ENCODE measurements at places on chromosomes 16 and 17.

DNA sequence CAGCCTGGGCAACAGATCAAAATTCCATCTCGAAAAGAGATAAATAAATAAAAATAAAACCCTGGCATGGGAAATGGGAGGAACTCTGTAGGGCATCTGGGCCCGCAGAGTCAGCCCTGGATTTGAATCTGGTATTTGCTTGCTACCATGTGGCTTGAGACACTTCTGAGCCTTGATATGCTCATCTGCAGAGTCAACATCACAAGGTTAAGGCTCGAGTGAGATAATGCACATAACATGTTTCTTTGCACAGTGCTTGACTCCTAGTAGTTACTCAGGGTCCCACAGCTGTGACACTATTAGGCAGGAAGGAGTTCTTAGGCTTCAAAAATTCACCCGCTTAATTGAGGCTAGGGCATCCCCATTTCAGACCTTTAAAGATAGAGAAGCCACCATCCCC lies 21.3 kb downstream of the CDK5RAP3 start:
- no peak for DNase-seq

DNA sequence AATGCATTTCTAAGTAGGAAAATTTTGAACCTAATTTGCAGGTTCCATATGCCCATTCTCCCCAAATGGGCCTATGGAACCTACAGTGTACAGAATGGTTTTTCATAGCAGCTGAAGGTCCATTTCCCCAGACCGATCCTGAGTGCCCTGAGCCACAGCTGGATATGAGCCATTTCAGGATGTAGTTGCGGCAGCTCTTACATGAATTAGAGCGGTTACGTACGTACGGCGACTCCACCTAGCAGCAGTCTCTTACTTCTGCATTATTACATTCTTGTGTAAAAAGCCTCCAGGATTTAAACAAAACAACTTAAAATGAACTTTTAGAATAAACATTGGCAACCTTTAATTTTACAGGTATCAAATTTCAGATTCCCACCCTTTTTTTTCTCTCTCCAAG lies 225.3 kb downstream of the SNX29 start:
- DNase-seq: no peak

GRCh38 chr17:299546-299945 lies 53.1 kb downstream of the RPH3AL start:
- no peak for DNase-seq

DNA sequence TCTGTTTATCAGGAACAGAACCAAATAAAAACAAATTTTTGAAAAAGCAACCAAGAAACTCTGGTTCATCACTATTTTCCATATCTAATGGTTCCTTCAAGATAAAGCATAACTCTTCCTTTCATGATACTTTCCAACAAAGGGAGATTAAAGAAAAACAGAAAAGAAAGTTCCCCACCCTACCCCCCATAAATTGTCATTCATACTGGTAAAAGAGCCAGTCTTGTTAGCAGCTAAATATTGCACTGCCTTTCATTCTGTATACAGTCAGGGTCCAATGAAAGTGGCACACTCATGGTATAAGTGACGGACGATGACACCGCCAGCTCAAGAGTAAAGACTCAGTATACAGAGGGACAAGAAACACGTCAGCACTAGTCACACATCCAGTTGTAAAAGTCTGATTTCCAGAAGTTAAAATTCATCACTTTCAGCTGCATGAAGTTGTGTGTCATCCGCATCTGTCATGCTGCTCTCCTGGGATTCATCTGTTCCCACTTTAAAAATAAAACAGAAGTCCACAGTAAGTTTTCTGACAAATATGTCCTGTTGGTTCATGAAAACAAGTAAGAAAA lies 68.5 kb downstream of the CDC27 start:
- no peak for DNase-seq

- DNase-seq: peak; percentile 62
These were observed 1.4 kb upstream of the NBR1 start for GRCh38 chr17:43169561-43170139.

GRCh38 chr16:48511071-48511540 lies 98.9 kb downstream of the N4BP1 start:
- DNase-seq: peak; percentile 77

- no peak for DNase-seq
These were observed 89.9 kb upstream of the NACA2 start for GRCh38 chr17:61680921-61681320.

- no peak for DNase-seq
These were observed 11.7 kb upstream of the TCF25 start for GRCh38 chr16:89861648-89862047.

DNA sequence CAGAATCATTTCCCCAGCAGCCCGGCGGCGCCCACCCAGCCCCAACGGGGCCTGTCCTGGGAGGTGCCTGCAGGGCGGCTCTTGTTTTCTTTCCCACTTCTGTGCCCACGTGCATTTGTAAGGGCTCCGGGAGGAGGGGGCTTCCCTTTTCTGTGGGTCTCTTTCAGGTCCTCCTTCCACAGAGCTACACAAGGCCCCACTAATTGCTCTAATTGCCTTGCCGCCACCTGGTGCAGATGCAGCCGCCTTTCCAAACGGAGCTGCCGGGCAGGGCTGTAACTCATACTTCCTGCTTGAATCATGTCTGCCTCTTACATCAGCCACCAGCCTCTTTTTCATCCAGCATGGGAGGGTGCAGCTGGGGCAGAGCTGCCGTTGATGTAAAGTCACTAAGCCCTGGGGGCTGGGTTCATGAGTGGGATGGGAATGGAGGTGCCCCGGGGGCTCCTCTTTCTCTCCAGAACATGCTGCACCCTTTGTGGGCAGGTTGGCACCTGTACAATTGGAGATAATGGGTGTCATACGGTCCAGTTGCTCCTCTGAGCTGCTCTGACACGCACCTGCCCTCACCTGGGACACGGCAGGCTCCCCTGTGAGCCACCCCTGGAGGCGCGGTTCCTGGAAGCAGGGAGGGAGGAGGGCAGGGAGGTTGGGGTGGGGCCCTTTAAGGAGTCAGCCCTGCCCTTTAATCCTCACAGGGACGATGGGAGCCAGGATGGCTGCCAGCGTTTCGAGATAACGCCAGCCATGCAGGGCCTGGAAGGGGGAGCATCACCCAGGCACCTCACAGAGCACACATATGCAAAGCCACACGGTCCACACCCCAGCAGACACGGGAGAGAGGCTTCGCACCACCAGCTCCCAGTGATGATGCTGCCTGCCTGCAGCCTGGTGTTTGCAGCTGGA lies 41.1 kb upstream of the KLHDC4 start:
- peak; percentile 92 for DNase-seq

DNA sequence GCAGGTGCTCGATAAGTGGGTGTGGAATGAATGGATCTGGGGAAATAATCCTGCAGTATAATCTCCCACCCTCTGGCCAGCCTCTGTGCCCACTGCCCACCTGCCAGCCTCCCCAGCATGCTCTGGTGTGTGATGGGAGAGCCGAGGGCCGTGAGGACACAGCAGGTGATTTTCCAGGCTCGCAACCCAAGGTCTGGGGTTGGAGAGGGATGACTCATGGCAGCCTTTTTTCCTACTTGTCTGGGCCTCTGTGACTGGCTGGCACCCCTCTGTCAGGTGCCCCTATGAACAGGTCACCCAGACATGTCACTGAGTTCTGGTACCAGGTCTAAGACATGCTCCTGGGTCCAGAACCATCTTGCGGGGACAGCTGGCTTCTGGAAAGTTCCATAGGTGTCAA lies 385.7 kb upstream of the TNRC6C start:
- no peak for DNase-seq

DNA sequence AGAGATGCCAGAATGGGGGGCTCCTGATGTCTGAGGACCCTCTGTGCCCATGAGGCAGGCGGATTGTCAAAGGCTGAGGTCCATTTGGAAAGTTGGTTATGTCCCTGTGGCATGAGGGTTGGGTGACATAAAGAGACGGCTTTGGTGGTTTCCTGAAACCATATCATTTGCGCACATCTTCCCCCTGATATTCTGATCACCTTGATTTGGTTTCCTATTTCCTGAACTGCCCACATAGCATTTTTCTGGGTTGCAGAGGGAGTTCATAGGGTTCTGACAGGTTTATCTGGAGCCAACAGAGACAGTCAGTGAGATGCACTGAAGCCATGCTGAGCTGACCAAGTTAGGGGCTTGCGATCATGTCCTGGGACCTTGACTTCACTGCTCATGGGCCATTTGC lies 15.7 kb upstream of the RNF222 start:
- no peak for DNase-seq

DNA sequence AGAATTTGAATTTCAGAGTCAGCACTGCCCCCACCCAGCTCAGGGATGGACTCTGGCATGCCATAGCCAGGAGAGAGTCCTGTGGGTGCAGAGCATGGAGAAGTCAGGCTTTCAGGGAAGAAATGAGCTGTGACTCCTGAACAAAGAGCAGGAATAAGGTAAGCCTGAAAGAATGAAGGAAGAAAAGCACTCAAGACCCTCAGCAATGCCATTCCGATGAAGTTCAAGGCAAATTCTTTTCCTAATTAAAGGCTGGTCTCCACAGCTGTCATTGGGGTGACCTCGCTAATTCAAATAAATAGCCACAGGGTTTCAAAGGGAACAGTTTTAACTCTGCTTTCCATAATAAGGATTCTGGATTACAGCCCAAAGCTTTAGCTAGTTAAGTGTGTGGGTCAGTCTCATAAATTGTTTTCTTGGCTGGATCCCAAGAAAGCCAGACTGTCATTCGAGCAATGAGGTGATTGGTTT lies 31.7 kb downstream of the TOM1L2 start:
- peak; percentile 69 for DNase-seq

GRCh38 chr17:82767041-82767754 lies 15.3 kb downstream of the TBCD start:
- DNase-seq: peak; percentile 65

DNA sequence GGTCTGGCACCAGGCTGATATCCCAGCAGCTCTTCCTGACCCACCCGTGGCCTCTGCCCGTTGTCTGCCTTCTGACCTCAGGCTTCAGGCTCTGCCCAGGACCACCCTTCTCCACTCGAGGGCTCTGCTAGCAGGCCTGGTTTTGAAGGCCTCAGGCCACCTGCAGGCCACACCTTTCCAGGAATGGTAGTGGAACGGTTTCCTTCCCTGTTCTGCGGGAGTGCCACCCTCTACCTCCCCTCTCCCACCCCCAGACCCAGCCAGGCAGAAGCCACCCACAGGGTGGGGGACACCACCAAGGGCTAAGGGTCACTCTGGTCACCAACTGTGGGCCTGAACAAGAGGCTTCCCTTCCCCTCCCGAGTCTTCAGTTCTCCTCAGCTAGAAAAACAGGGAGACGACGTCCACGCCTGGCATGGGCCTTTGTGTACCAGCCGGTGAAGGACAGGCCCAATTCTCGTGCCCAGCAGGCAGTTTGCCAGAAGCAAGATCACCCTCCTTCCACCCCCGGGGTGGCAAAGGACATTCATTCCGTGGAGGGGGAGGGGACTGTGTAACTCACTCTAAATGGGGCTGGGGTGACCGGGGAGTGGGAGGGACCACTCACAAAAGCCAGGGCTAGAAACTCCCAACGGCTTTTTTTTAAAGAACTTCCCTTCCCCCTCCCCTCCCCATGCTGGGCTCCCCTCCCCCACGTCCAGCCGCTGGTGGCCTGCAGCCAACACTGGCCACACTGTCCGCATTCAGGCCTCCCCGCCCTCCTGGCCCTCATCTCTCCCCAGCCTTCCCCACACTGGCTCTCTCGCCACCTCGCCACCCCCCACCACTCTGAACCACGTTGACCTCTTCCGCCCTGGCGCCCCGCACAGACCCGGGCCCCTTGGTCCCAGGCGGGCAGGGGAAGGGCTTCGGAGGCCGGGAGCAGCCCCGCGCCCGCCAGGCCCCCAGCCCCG lies 7.7 kb downstream of the CBX4 start:
- DNase-seq: no peak

GRCh38 chr17:80839970-80840369 lies 151.7 kb upstream of the CHMP6 start:
- no peak for DNase-seq

- DNase-seq: peak; percentile 36
These were observed 33.3 kb downstream of the PECAM1 start for GRCh38 chr17:64357191-64357981.

GRCh38 chr17:59668816-59669215 lies 38.4 kb downstream of the PTRH2 start:
- no peak for DNase-seq

DNA sequence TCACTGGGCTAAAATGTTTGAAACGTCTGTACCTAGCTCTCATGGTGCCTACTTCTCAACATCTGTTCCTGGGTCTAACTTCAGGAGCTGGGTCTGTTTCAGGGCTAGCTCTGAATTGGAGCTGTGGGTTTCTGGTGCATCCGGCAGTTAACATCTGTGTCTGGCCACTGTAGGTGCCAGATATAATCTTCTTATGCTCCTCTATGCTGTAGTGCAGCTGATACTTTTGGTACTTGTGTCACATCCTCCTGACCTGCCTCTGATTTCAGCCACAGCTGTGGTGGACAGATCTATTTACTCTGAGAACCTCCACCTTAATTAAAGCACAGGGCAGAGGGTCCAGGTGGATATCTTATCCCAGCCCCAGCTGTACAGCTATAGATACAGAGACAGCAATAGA lies 496.5 kb upstream of the CDH11 start:
- no peak for DNase-seq

DNA sequence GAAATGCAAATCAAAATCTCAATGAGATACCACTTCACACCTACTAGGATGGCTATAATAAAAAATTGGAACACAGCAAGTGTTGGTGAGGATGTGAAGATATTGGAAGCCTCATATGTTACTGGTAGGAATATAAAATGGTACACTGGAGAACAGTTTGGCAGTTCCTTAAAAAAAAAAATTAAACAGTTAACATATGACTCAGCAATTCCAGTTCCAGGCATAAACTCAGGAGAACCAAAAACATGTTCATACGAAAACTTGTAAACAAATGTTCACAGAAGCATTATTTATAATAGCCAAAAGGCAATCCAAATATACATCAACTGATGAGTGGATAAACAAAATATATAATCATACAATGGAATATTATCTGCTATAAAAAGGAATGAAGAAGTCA lies 28.2 kb downstream of the ZNF652 start:
- no peak for DNase-seq

GRCh38 chr16:84617791-84618580 lies at the start of gene COTL1:
TSS of gene COTL1 (minus strand) at chr16:84618078. CDS start at chr16:84617914, 164 bp downstream.
- peak; percentile 99 for DNase-seq

GRCh38 chr17:82031885-82032627 lies 578 bp downstream of the RAC3 start:
- DNase-seq: peak; percentile 53

DNA sequence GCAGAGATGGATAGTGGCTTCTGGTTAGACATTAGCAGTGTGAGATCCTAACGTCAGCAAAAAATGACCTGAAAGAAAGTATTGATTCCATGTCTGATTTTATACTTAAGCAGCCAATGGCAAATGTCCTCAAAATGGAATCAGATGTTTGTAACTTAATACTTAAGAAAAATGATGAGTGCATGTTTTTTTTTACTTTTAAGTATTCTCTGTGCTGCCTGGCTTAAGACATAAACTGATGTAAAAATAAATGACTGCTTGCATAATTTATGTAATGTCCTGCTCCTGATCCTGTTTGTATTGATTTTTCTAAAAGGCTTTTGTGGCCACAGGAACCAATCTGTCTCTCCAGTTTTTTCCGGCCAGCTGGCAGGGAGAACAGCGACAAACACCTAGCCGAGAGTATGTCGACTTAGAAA lies 7.4 kb downstream of the CBFB start:
- no peak for DNase-seq
